ENCODE measurements at places on chromosomes 5 and 9.

DNA sequence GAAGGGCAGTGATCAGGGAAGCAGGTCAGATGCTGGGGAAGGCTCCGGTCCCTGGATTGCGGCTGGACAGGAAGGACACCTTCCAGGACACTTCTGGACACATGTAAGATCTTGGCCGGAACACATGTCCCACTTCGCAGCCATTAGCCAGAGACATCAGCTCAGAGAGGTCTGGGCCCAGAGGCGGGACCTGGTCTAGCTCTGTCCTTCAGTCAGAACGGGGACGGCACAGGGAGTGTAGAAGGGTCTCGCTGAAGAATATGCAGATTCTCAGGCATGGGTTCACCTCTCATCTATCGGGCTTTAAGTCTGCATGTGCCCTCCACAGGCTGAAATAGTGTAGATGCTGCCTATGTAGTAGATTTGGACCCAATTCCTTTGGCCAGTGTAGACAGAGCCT is 73.3 kb downstream of the NTNG2 start:
- DNase-seq, result no peak

DNA sequence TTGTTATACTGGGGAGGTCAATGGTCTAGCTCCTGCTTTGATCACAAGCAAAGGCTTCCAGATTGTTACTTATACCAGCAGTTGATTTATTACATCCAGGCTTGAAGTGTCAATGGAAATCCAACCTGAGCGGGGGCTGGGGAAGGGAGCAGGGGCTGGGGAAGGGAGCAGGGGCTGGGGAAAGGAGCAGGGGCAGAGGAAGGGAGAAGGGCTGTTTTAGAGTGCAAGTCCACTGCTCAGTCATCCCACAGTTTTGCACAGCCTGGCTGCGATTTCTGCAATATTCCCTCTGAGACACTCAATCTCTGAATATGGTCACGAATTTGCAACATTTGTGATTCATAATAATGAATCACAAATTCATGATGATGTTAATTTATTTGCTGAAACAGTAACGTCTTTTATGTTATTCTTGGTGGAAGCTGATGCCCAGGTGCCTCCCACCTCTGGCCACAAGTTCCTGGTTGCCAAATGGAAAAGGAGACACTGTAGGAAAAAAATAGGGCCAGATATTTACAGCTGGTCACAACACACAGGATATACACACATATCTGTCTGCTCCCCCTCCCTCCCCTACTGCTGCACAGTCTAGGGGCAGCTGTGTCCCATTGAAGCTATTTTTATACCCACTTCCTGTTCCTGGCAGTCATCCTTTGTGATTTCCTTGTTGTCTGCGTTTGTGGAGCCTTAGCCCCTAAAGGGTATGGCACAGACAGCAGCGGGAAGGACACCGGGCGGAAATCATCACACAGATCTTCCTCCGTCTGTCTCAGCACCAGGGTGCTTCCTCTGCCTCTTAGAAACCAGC is 325.1 kb downstream of the GADD45G start:
- DNase-seq, result peak; percentile 64

- DNase-seq, result no peak
Measured at GRCh38 chr5:135565266-135565665, 13.5 kb downstream of the CXCL14 start.

DNA sequence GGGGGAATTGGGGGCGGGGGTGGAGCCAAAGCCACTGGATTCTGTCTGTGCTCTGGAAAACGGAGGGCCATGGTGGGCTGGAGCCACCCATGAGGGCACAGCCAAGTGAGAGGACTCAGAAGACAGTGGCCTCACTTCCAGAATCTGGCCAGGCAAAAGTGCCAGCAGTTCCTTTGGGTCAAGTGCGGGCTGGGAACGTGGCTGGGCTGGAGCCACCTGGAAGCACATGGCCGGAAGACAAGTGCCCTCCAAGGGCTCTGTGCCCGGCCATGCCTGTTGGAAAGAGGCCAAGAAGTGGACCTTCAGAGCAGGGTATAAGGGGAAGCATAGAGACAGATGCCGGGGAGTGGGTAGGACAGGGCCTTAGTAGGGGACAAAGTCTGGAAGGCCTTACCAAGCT is 11.7 kb upstream of the SH3PXD2B start:
- no peak for DNase-seq

DNA sequence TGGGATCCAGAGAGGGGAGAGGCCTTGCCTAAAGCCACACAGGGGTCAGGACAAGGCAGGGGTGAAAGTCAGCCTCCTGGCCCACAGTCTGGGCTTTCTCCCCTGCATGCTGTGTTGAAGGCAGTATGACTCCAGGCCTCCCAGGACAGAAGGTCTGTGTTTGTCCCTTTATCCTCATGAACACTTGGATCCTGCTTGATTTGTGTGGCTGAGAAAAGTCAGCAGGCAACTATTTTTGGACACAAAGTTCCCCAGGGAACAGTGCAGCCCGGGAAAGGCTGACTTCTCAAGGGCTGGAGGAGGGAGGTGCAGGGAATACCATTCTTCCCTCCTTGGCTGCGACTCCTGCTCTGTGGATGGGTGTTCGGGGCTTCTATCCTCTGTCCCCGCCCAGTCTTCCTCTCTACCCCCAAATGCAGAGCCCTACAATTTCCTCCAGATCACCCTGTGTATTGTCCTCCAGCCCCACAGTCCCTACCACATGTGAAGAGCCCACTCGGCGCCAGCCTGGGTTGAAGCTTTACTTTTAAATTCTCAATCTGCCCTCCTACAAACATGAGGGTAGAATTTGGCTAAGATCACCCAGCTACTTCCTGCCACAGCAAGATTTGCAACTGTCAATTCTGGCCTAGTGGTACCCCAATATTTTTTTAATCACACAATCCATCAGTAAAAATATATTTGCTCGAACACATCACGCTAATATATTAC is 4.1 kb downstream of the AKNA start:
- no peak for DNase-seq

GRCh38 chr9:119924736-119925135 is 555.5 kb upstream of the BRINP1 start:
- DNase-seq, result no peak

GRCh38 chr5:158162026-158162425 is 303.1 kb upstream of the CLINT1 start:
- DNase-seq, result no peak

- DNase-seq, result no peak
Measured at GRCh38 chr9:12133416-12133815, 559.8 kb upstream of the TYRP1 start.

DNA sequence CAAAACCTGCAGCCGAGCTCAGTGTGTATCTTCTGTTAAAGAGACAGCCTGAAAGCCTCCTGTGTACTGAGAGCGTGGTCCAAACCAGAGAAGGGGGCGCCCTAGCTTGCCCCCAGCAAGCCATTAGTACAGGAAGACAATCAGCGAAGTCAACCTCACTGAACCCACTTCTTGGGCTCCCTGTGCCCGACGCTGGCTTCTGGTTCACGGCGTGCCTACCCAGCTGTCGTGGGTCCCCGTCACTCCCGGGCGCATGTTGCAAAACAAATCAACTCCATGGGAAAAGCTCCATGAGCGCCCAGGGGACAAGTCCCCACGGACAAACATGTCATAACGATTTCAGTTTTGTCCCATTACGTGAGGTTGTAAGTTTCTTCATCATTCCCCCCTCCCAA is 326.9 kb downstream of the SH3GL2 start:
- peak; percentile 14 for DNase-seq

- DNase-seq, result no peak
Measured at GRCh38 chr9:36092509-36093215, 43.9 kb upstream of the GLIPR2 start.

DNA sequence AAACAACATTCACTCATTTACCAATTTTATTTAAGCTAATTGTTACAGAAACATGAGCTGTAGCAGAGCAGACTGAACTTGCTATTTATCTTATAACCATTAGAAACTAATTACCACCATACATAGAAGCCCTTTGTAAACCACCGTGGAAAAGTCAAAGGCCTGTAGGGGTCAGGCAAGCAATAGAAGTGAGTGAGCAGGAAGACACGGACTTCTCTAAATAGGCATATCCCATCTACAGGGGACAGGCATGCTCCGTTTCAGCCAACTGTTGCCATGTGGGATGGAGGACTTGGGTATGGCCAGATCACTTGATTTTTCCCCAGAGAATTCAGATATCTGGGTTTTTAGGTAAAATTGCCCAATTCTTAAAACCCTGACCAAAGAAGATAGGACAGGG is 44.8 kb downstream of the PRRC1 start:
- no peak for DNase-seq

- no peak for DNase-seq
Measured at GRCh38 chr5:129399069-129399468, 61.0 kb upstream of the ADAMTS19 start.

GRCh38 chr5:131749138-131749537 is 47.7 kb downstream of the FNIP1 start:
- DNase-seq, result no peak

DNA sequence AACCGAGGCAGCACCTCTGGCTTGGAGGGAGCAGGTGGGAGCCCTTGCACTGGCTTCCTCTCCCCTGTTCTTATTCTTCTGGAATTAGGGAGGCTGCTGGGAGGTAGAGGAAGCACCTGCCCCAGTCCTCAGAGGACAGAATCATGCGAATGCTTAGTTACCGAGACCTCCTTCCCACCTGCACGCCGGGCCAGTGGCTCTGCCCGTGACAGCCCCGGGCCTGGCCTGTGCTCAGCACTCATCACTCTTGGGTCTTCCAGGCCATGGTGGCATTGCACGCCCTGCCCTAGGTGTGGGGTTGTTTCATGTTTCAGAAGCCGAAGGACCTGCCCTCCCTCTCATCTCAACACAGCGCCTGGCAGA is 45.3 kb upstream of the NKD2 start:
- no peak for DNase-seq

GRCh38 chr5:124274949-124275348 is 471.5 kb downstream of the ZNF608 start:
- DNase-seq, result no peak

GRCh38 chr5:170606941-170607340 is 103.1 kb downstream of the KCNIP1 start:
- DNase-seq, result no peak

- no peak for DNase-seq
Measured at GRCh38 chr9:137266162-137266527, 11.0 kb downstream of the NELFB start.

DNA sequence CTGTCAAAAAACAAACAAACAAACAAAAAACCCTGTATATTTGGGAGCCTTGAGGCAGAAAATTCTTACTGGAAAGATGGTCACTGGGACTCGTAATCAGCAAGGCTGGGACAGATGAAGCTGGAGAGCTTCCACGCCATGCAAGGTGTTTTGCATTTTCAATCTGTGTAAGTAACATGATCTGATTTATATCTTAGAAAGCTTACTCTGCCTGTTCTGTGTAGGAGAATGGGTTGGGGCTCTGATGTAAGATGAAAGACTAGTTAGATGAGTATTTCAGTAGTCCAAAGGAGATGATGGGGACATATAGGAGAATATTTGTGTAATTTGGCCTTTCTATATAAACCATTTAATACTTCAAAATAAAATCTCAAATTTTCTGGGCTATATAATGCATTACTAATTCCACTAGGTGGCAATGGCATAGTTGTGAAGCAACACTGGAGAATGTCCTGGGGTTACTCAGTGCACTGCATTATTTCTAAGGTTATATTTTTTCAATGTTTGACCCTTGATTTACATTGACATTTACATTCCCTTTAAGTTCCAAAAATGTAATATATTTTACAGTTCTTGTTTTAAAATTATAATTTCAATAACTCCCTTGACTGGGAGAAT is 21.9 kb upstream of the FSD1L start:
- no peak for DNase-seq

DNA sequence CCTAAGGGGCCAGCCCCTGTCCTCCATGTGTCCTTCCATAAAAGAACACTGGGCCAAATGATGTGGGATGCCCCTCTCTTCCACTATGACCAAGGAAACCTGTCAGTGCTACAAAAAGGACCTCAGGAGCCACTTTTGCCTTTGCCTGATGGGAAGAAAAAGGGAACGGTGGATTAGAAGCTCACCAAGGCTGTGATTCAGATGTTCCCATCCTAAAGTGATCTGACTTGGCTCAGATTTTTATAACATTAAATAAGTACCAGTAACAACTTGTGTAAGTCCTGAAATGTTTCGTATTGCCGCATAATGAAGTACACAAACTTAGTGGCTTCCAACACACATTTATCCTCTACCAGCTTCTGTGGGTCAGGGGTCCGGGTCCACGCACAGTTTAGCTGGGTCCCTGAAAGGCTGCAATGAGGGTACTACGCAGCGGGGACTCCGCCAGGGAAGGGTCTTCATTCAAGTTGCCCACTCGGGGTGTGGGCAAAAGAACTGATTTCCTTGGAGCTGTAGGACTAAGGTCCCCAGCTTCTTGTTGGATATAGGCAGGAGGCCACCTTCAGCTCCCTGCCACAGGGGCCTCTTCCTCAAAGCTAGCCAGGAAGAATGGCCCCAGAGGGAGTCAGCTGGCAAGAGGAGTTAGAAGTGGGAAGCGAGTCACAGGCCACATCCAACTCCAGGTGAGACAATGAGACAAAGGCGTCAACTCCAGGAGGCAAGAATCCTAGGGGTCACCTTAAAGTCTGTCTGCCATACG is 60.4 kb downstream of the RAPGEF1 start:
- no peak for DNase-seq

GRCh38 chr5:142955628-142956027 is 185.5 kb downstream of the ARHGAP26 start:
- no peak for DNase-seq

GRCh38 chr9:17521100-17521855 is 57.6 kb upstream of the SH3GL2 start:
- no peak for DNase-seq

DNA sequence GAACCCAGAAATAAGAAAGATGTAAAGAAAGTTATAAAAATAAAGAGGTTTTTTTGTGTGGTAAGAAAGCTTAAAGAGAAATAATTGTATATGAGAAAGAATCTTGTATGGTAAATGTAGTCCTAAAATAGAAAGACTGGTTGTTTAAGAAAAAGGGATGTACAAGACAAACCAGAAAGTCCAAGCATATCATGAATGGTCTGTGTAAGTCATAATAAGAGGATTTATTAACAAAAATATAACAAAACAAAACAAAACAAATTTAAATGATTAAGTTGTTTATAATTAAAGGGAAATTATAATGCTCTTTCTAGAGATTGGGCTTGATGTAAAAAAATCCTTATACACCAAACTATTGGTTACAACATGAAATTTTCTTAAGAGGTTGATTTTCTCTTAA is 590.4 kb upstream of the PTGER4 start:
- no peak for DNase-seq

DNA sequence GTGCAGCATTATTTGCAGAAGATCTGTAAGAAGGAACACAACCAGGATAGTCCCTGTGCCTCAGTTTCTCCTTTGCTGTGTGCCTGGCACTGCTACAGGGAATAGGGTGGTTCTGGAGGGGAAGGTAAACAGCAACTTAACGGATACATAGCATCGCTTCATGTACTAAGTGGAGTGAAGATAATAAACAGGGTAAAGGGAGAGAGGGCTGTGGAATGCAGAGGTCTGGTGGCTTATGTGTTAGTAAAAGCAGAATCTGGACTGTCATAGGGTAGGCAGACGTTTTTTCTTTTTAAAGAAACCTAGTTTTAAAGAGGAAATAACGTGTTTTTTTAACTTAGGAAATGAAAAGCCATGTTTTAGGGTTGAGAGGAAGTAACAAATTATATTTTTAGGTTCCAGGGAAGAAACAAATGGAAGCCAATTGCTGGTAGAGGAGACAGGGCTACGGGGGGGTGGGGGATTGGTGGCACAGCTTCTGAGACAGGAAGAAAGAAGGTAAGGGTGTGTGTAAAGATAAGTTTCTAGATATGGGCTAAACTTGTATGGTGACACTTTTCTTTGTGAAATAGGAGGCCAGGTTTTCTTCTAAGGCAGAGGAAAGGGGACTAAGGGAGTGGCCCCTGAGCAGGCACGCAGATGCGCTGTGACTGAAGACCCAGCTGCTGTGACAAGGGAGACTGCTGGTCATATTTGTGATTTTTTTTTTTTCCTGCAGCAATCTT is 1.3 kb downstream of the GNG10 start:
- no peak for DNase-seq
